ENCODE measurements at places on chromosomes 16 and 17.

DNA sequence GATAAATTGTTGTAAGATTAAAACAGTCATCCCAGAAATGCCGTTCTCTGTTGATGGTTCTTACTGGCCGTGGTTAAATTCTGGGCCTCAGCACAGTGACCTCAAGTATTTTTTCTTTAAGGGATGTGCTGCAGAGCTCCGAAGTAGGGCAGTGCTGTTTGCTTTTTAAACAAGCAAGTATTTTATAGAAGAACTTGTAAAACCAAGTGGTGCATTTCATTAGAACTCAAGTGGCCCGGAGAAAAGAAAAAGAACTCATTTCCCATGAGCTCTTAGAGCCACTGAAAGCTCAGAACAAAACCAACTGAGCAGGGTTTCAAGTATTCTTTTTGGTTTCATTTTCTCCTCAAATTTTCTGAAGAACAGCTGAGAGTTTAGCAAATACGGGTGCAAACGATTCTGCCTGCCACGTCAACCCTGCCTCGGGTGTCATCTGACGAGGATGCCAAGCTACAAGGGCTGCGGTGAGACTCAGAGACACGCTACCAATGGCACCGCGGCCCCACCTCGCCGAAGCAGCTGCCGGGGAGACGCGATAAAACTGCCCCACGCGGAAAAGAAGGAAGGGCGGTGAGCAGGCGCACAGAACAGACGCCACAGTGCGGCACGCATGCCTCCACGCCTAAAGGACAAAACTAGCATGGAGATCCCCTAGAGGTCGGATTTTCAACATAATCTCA, 6.3 kb downstream of the LMF1 start:
- DNase-seq = peak; percentile 69

DNA sequence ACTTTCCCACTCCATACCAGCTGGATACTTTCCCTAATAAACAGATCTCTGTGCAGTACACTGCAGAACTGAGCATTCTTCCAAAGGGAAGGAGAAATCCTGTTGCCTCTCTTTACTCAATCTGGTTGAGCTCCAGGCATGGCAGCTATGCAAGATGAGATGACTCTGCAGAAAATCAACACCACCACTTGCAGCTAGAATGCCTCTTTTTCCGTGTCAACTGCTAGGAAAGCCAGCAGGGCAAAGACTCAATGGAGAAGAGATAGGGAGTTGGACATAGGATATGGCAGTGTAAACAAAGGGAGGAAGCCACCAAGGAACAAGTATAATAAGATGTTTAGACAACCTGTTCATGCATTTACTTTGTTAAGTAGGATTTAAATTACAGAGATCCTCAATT, 40.4 kb upstream of the CORO6 start:
- DNase-seq = no peak

DNA sequence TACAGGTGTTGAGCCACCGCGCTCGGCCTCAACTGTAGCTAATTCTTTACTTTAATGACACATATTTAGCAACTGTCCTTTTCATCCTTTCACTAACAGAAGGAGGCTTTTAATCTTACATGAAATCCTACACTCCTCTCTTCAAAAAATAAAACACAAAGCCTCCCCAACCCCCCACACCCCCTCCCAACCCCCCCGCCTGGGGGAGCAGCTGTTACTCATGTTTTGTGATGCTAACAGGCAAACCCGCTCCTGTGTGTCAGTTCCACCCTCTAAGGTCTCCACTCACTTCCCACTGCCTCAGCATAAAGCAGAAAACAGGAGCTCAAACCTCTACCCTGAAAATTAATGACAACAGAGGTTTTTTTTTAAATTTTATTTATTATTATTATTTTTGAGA, 55.4 kb upstream of the SLC25A19 start:
- DNase-seq = no peak

- DNase-seq = no peak
These were observed 24.9 kb downstream of the HSD17B2 start for GRCh38 chr16:82059983-82060421.

- DNase-seq = no peak
These were observed 14.7 kb downstream of the CYBC1 start for GRCh38 chr17:82435601-82436583.

DNA sequence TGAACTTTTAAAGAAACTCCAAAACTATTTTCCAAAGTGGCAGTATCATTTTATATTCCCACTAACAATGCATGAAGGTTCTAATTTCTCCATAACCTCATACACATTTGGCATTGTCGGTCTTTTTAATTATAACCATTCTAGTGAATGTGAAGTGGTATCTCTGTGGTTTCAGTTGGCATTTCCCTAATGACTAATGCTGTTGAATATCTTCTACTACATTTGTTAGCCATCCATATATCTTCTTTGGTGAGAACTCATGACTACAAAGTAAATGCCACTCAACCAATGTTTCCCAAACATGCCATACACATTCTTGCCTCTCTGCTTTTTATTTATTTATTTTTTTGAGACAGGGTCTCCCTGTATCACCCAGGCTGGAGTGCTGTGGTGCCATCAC, 31.7 kb upstream of the TAOK1 start:
- DNase-seq = no peak

- no peak for DNase-seq
These were observed 3.1 kb downstream of the RAB37 start for GRCh38 chr17:74740173-74740572.

DNA sequence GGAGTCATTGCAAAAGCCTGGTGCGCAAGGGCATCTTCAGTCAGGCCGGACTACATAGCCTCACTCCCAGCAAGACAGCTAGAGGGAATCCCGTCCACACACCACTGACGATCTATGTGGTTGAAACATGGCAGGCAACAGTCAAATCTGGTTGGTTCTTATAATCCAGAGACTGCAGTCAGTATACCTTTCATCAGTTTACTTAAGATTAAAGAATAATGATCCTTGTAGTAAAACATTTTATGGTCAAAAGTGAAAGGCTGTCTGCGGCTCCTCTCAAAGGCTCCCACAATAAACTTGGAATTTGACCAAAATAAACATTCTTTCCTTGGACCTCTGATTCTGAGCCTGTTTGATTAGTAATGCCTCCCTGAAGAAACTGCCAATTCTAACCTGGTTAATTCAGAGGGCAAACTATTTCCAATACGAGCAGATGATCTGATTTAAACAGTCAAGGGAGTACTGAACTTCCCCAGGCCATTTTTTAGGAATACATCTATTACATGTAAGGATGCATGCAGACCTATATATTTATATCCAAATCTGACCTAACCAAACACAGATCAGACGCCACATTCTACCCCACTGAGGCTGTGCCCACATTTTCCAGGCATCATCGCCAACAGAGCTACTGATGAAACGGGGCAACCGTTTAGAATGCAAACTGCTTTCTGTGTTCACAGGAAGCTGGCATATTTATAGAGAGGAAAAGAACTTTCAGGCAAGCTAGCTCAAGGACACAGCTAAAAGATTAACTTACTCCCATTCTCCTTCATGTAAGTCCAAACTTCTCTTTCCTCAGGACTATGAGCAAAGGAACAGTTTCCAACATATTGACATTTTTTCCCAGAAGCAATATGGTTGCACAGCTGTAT, 15.3 kb upstream of the TXNDC11 start:
- DNase-seq = no peak

GRCh38 chr17:57939797-57940196, 15.4 kb downstream of the CUEDC1 start:
- no peak for DNase-seq

GRCh38 chr17:19736071-19736470, 12.0 kb downstream of the ALDH3A1 start:
- DNase-seq = no peak

DNA sequence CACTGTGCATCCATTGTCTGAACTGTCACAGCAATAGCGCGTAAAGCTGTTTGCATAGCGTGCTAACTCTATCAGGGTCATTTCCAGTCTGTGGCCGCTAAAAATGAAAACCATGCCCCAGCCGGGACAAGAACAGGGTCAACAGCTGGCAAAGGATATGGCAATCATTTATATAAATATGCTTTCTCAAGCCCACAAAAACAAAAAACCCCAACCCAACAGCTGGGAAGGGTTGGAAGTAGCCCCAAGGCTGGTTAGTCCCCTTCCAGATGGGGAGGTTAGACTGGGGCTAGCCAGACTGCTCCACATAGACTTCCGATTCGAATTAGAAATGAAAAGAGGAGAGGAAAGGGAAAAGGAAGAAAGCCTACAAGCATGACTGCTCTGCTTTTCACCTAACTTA, 203.3 kb upstream of the TBX2 start:
- DNase-seq = no peak

DNA sequence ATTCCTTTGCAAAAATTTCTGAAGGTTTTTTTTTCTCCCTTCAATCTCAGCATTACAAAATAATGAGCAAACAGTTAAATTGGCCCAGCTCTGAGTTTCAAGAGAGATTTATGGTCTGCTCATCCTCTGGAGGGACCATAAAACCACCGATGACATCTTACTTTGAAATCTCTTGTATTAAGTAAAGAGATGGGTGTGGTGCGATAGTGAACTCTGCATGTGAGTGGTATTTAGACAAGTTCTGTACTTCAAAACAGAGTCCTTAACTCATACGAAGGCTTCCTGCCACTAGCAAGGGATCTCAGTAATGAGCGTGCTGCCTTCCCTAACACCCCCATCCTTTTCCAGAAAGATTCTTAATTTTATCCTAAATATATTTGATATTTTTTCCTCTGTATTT, 2.1 kb downstream of the FAM20A start:
- DNase-seq = no peak

DNA sequence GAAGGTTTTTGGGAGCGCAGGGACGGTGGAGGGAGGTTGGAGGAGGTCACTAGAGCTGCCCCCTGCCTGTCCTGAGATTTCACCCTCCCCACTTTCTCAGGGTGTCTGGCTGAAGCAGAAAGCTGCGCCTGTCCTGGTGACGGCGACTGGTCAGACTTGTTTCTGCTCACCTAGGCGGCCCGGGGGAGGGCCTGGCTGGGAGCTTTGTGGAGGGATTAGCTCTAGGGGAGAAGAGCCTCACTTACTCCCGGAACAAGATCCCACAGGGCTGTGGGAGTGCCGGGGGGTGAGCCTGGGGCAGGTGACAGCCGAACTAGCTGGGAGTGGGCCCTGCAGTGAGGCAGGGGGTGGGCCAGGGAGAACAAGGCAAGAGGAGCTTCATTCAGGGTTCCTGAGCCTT, 11.5 kb downstream of the NHERF1 start:
- no peak for DNase-seq

DNA sequence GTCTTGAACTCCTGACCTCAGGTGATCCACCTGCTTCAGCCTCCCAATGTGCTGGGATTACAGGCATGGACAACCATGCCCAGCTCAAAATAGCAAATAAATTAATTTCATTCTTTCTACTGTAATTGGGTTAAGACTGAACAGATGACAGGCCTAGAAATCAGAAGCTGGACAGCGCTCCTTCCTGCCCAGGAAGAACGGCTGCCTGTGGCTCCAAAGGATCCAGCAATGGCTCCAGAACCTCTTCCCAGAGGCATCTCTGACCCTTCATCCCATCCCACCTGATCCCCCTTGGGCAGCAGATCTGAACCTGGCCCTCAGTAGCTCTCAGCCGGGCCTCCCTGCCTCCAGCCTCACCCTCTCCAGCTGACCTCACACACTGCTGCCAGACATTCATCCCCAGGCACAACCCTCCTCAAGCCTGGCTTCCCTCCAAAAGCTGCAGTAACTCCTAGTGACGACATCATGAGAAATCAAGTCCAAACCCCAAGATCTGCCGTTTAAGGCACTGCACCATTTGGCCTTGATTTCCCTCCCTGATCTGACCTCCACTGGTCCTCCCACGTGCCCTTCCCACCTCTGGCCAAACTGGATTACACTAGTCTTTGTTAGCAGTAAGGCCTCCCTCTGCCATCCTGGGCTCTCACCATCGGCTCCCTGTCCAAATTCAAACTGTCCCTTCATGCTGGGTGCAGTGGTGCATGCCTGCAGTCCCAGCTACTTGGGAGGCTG, 3.1 kb upstream of the MIF4GD start:
- DNase-seq = no peak

DNA sequence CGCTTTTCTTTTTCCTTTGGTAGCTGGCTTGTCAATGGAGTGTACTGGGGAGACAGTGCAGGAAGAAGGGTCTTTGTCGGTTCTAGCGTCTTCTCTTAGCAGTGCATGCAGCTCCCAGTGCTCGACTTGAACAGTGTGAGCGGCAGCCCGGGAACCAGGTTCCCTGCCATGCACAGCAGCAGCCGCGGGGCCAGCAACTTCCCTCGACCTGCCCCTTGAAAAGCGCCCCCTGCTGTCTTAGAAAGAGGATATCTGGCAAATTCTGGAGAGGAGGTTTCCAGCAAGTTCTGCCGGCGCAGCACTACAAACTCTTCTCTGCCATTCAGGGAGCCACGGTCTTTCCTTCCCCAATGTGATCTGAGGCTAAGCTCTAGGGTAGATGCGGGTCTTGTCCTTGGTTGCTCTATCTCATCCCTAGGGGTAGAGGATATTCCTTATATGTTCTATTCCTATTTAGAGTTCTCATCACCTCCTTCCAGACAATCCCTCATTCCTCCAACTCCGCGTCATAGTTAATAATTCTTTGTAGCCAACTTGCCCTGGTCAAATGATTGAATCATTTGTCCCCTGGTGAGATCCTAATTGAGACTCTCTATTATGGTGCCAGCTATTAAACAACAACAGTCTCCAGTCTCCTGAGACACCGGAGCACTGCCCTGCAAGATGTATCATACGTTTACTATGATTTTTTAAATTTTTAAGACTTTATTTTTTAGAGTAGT, 451.3 kb downstream of the PMP22 start:
- no peak for DNase-seq

GRCh38 chr17:51407576-51407975, 147.2 kb downstream of the UTP18 start:
- DNase-seq = no peak

DNA sequence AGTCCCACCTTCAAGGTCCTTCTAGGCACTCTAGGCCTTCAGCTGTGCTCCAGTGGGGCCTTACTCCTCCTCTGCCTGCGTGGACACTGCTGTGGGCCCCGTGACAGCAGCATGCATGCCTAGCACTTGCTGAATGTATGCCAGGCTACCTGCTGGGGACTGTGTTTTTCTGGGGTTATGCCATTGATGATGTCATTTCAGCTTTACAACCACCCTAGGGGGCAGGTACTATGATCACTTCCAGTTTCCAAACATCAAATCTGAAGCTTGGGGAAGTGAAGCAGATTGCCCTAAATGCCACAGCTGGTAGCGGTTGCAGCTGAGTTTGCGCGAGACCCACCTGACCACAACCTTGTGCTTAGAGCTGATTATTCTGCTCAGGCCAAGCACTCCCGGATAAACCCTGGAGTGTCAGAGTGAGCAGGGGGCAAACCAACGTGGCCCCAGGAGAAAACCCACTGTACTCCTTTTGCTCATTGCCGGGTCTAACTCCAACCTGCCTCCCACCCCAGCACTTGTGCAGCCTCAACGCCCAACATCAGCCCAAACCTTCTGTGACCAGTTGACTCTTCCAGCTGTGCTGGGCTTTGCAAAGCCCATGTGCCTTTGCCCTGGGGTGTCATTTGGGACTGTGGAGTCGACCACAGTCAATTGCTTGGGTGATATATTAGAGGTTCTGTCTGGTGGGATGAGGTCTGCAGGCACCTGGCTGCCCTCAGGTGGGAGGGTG, 168.4 kb downstream of the ENGASE start:
- DNase-seq = no peak

- no peak for DNase-seq
These were observed 80.7 kb downstream of the SNX29 start for GRCh38 chr16:12057266-12057665.
